CD4-positive, alpha-beta memory T cell (primary cell): ENCODE measurements at places on chromosomes 4 and X. TPM values are rescaled to one million over a fixed set of nuclear protein-coding genes. Genes with fewer than 3 reads are reported as not detected.

DNA sequence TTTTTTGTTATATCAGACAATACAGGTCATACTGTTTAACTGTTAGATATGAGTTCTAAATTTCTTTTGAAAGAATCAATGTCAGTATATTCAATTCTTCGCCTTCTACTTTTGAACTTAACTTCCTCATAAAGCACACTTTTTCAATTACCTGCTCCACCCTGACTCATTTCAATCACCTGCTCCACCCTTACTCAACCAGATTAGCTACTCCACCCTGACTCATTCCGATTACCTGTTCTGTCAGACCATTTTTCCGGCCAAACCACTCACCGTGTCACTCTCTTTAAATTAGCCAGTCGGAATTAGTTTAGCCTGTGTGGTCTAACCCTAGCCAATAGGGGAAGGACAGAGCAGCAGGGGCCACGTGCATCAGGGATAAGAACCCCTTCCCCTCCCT is 751.8 kb upstream of the POU3F4 start:
- H3K36me3 ChIP-seq: no peaks in the 10 kb centered on the region
- H3K4me3 ChIP-seq: no peak overlapping the region
- DNase-seq: no peak
- no peaks in the 10 kb centered on the region for H3K27me3 ChIP-seq

DNA sequence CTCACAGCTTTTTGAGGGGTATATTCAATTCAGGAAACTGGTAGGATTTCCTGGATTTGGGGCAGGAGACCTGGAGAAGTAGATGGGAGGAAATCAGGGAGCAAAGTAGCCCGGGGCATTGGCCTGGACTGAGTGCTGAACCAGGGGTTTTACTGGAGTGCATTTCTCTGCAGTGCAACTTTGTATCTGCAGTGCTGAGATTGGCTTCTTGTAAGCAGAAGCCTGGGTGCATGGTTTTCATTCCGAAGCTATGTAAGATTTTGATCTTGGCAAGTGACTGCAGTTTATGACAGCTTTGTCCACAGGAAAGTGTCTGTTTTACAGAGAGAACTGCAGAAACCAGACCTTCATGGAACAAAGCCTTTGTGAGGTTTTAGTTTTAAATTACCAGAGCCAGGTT is 158.3 kb downstream of the SPCS3 start:
- H3K27me3 ChIP-seq: no peaks in the 10 kb centered on the region
- H3K36me3 ChIP-seq: no peaks in the 10 kb centered on the region
- no peaks in the 10 kb centered on the region for H3K4me1 ChIP-seq
- no peak overlapping the region for H3K4me3 ChIP-seq
- H3K27ac ChIP-seq: no peak overlapping the region

The NSUN7 gene
- total RNA-seq: not detected

The NAP1L2 gene
- total RNA-seq: 19.1 TPM
